ENCODE measurements at places on chromosomes 7 and 10. TPM values are rescaled to one million over a fixed set of nuclear protein-coding genes. Genes with fewer than 3 reads are reported as not detected.

- H3K4me3 ChIP-seq, result no peak overlapping the region
- H3K27ac ChIP-seq, result no peak overlapping the region
- no peaks in the 10 kb centered on the region for H3K27me3 ChIP-seq
- peaks cover 2% of the 10 kb centered on the region for H3K4me1 ChIP-seq
- no peak for DNase-seq
These were observed 159.8 kb downstream of the PIP4K2A start for GRCh38 chr10:22554461-22555182.

- H3K27ac ChIP-seq, result no peak overlapping the region
- peaks cover 32% of the 10 kb centered on the region for H3K27me3 ChIP-seq
- peaks cover 28% of the 10 kb centered on the region for H3K4me1 ChIP-seq
- no peak overlapping the region for H3K4me3 ChIP-seq
- no peaks in the 10 kb centered on the region for H3K36me3 ChIP-seq
These were observed 12.1 kb upstream of the PAX2 start for GRCh38 chr10:100733329-100733728.

GRCh38 chr10:118271671-118272070, 70.5 kb downstream of the FAM204A start:
- H3K36me3 ChIP-seq, result no peaks in the 10 kb centered on the region
- no peak overlapping the region for H3K27ac ChIP-seq
- no peak for DNase-seq
- H3K4me3 ChIP-seq, result no peak overlapping the region

The NODAL gene
- not detected for total RNA-seq
